ENCODE measurements at places on chromosomes 6 and 20.

DNA sequence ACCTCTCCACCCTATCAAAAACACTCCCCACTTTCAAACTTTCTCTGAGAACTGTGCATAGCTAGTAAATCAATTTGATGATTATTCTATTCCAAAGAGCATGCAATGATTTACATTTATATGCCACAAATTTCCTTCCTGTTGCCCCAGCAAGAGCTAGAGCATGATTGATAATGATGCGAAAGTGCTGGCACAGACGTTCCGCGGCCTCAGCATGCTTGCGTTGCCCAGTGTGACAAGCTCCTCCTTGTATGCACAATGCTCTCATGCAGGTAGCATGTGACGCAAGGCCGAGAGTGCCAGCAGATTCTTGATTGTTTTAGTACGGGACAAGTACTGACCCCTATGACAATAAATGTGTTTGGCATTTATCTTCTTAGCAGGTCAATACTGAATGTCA lies 696.3 kb upstream of the SLC35B3 start:
- DNase-seq: no peak

DNA sequence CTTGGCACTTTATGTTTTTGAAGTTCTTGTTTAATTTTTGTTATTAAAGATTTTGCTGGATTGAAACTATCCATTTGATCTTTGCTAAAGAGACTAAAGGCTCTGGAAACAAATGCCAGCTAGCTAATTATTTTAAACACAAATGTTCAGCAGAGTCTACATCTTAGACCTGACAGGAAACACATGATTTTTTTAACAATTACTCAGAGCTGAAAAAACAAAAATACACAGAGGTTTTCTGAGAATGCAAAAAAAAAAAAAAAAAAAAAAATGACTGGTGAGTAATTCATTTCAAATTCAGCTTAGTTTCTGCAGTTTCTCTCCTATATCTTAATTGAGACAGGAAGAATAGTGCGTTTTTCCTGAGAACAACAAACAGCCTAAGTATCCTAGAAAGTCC lies 448.0 kb downstream of the TENT5A start:
- DNase-seq: no peak

DNA sequence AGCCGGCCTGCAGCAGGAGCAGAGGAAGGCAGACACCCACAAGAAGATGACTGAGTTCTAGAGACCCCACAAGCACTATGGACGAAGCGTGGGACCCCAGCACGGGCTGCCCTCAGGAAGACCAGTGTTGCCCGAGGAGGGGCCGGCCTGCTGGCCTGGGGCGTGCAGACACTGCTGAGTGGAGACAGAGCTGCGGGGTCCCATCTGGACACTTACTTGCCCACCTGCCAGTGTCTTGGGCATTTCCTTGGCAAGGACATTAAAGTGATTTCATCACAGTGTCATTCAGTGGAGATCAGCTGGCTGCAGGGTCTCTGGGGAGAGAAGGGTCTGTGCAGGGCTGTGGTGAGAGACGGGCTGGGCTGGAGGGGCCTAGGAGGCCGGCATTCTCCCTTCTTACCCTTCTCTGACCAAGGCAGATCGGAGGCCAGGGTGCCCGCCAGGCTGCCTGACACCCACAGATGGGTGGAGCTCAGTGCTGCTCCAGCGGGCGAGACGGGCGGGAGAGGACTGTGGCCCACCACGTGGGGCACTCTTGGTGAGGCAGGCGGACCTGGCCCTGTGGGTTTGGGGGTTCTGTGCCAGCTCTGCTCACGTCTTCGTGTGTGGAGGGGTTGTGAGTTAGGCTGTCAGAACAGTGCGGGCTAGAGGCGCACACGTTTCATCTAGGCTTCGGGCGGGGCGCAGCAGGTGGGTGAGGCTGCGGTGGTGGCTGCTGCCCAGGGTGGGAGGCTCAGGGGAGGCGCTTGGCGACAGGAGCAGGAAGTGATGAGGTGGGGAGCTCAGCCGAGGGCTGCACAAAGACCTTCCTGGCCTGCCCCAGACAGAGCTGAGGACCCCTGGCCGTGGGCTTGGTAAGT lies at the start of gene LIME1:
Gene LIME1 (plus strand): TSS at position 806 of the 860 bp plus-strand sequence. CDS start 886 bp downstream, outside the sequence.
- peak; percentile 77 for DNase-seq

DNA sequence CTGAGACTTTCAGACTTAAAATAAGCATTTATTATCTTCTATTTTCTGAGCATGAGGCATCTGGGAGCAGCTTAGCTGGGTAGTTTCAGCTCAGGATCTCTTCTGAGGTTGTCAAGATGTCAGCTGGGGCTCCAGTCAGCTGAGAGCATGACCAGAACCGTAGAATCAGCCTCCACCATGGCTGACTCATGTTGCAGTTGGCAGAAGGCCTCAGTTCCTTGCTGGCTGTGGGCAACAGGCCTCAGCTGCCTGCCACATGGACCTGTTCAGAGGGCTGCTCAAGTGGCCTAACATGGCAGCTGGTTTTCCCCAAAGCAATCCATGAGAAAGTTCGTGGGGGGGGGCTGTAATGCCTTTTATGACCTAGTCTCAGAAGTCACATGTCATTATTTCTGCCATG lies 142.3 kb downstream of the LY86 start:
- DNase-seq: no peak

GRCh38 chr6:144150710-144151657 lies 667 bp downstream of the STX11 start:
- DNase-seq: peak; percentile 73

DNA sequence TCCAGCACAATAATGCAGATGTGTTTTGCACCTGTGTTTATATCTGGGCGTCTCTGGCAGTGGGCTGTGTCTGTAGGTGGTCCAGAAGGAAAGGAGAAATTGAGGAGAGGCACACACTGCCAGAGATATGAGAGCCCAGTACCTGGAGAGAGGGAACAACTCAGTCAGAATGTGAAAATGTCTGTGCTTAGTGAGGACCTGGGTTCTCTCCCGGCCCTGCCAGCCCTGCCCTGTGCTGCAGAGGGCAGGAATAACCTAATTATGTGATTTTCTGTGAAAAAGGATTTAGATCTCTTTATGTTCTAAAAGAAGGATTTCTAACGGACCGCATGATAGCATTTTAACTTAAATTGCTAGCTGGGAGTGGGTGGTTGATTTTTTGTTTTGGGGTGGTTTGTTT lies 8.3 kb upstream of the EXOC2 start:
- DNase-seq: no peak

DNA sequence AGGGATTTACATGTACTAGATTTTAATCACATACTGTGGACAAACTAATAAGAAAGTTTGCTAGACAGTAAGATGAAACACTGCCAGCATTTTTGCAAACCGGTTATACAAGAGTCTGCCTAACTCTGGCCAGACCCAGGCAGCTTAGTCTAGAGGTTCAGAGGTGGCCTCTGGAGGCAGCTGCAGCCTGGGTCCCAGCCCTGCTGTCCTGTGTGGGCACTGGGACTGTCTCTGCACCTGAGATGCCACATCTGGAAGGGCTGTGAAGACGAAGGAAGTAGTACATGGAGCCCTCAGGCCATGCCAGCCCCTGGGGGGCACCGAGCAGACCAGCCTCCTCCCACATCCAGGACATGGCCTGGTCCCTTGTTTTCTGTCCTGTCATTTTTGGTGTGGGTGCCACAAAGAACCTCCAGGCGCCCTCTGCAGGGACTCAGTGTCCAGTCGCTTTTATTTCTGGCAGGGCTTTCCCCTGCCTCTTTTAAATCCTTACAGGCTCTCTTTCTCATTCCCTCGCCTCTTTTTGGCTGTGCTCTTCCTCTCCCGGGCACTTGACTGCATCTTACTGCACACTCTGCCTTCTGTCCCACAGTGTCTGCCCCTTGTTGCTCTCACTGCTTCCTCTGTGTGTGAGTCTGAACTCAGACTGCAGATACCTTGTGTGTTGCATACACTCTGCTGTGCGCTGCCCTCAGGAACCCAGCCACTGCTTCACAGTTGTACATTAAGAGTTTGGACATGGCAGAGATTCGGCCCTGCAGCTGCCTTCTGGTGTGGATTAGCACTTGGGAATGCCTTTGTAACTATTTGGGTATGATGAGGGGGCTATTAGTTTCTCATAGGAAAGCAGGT lies 216.7 kb downstream of the ZDHHC14 start:
- DNase-seq: peak; percentile 55

All from activated T-cell treated with anti-CD3 and anti-CD28 coated beads, Interleukin-2, amount 50 U/mL, for 48 hours (primary cell).